ENCODE measurements at places on chromosomes 2 and 18.

DNA sequence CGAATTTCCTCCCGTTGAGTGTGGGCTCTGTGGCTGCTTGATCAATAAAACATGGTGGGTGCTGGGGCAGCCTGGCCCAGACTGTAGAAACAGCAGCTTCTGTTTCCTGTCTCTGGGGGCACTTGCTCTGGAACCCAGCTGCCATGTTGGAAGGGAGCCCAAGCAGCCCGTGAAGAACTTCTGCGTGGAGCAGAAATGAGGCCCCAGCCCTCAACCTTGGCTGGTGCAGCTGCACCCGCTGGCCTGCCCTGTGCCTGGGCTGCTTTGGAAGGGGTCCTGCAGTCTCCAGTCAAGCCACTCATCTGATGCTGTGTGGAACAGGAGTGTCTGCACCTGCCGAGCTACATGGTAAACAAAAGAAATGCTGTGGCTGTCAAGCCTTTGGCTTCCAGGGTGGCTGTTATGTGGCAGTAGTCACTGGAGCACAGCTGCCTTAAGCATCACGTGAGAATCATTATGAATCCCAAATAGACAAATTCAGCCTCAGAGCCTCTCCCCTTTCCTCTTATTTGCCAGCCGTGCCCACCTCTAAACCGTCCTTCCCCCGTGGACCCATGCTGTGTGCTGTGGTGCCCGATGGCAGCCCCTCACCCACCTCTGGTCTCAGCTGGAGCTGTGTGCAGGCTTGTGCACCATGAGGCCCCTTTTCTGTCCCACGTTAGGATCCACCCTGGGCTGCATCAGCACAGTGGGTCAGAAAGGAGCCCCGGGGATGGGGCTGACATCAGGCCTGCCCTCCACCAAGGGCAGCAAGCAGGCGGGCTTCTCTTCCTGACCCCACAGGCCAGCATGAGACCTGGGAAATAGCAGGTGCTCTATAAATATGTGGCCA, 134.0 kb upstream of the HDAC4 start:
- H3K27ac ChIP-seq, result no peak overlapping the region
- DNase-seq, result no peak
- H3K4me1 ChIP-seq, result no peaks in the 10 kb centered on the region
- no peaks in the 10 kb centered on the region for H3K27me3 ChIP-seq

DNA sequence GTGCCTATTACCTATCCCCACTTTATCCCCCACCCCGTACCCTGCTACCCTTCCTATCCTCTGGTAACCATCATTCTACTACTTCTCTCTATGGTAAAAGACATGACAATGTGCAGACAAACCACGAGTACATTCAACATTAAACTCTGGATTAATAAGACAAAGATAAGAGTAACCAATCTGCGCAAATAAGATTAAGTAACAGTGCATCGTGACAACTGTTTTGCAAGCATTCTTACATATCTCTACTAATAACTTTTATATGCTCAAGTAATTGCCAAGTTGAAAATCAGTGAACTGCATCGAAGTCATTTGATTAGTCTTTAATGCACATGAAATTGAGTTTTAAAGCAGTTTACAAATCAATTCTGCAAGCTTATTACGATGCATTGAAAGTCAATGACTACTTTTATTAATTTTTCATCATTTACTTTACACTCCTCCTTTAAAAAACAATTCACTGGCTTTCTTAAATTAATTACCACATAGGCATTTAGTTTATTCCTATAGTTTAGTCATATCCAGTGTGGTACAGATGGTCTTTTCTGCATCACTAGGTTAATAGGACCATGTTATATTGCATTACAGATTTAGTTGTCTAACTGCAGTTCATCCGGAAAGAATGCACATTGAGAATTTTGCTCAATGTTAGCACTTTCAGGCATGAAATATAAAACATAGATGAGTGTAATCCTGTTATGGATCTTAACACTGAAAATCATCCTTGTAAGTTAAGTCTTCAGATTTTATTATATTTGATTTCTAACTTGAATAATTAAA, 178.1 kb downstream of the GCA start:
- H3K27ac ChIP-seq, result no peak overlapping the region
- no peaks in the 10 kb centered on the region for H3K4me1 ChIP-seq
- H3K4me3 ChIP-seq, result no peak overlapping the region
- H3K27me3 ChIP-seq, result no peaks in the 10 kb centered on the region
- no peaks in the 10 kb centered on the region for H3K36me3 ChIP-seq

DNA sequence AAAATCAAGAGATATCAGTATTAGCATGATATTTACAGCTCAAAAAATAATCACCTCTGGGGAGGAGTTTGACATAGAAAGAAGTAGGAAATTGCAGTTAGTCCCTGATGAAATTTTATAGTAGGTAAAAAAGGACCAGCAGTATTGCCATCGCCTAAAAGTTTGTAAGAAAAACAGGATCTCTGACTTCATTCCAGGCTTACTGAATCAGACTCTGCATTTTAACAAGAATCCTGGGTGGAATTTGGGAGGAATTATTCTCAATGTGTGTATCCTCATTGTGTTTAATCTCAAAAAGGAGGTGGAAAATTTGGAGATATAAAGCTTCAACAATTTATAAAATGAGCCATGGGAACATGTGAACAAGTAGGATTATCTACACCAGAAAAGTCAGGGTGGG, 31.2 kb upstream of the STAT1 start:
- peaks cover 7% of the 10 kb centered on the region for H3K4me1 ChIP-seq
- H3K4me3 ChIP-seq, result no peak overlapping the region
- no peaks in the 10 kb centered on the region for H3K27me3 ChIP-seq
- H3K27ac ChIP-seq, result no peak overlapping the region
- H3K36me3 ChIP-seq, result no peaks in the 10 kb centered on the region

DNA sequence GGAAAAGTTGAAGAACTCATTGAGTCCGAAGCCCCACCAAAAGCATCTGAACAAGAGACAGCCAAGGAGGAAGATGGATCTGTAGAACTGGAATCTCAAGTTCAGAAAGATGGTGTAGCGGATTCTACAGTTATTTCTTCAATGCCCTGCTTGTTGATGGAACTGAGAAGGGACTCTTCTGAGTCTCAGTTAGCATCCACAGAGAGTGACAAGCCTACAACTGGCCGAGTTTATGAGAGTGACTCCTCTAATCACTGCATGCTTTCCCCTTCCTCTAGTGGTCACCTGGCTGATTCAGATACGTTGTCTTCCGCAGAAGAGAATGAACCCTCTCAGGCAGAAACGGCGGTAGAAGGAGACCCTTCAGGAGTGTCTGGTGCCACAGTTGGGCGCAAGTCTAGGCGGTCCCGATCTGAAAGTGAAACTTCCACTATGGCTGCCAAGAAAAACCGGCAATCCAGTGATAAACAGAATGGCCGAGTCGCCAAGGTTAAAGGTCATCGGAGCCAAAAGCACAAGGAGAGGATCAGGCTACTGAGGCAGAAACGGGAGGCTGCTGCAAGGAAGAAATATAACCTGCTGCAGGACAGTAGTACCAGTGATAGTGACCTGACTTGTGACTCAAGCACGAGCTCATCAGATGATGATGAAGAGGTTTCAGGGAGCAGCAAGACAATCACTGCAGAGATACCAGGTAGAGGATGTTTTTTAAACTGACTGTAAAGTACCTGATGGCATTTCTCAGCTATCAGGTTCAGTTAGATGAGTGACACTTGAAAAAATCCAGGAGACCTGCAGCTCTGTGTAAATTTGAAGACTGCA, 111.9 kb downstream of the HAUS1 start:
- no peaks in the 10 kb centered on the region for H3K4me1 ChIP-seq
- no peaks in the 10 kb centered on the region for H3K27me3 ChIP-seq
- H3K4me3 ChIP-seq, result peak overlapping the region; percentile 26
- H3K27ac ChIP-seq, result peak overlapping the region; percentile 9
- peaks cover 6% of the 10 kb centered on the region for H3K36me3 ChIP-seq

- no peaks in the 10 kb centered on the region for H3K4me1 ChIP-seq
- no peaks in the 10 kb centered on the region for H3K27me3 ChIP-seq
- DNase-seq, result no peak
- no peaks in the 10 kb centered on the region for H3K36me3 ChIP-seq
- no peak overlapping the region for H3K27ac ChIP-seq
- no peak overlapping the region for H3K4me3 ChIP-seq
Measured at GRCh38 chr2:86825693-86826381, 35.1 kb upstream of the CD8A start.

- H3K4me1 ChIP-seq, result no peaks in the 10 kb centered on the region
- H3K4me3 ChIP-seq, result no peak overlapping the region
- H3K36me3 ChIP-seq, result no peaks in the 10 kb centered on the region
- H3K27ac ChIP-seq, result no peak overlapping the region
Measured at GRCh38 chr2:95356821-95357700, 45.4 kb upstream of the FAHD2A start.

DNA sequence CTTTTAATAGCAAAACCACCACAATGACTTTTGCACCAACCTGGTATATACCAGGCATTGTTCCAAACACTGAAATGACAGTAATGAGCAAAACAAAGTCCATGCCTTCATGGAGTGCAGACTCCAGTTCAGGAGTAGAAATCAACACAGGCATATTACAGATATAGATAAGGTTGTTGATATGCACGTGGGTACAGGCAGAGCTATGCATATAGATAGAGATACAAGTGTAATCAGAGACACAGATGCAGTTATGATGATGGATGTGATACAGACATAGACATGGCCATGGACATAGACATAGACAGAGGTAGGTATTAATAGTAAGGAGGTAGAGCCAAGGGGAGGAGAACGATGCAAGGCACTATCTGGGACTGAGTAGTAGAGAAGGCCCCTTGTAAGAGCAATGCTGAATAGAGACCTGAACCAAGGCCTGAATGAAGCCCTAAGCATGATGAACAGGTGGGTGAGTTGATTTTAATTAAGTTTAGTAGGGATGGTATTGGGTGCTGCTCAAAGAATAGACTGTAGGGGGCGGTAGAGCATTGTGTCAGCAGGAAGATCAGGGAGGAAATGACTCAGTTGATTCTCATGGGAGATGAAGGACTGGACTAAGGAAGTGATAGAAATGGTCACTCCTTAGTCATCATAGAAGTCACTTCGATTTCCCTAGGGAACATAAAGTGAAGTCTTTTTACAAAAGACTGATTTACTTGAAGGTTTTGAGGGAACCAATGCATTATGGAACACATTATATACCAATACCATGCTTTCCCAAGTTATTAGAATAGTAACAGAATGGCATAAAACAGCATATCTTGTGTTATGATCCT, 39.4 kb downstream of the CMPK2 start:
- H3K36me3 ChIP-seq, result no peaks in the 10 kb centered on the region
- no peaks in the 10 kb centered on the region for H3K27me3 ChIP-seq
- no peak overlapping the region for H3K4me3 ChIP-seq

- H3K36me3 ChIP-seq, result peaks cover 2% of the 10 kb centered on the region
- no peaks in the 10 kb centered on the region for H3K27me3 ChIP-seq
- no peak for DNase-seq
Measured at GRCh38 chr2:135144343-135144742, 92.3 kb downstream of the RAB3GAP1 start.

DNA sequence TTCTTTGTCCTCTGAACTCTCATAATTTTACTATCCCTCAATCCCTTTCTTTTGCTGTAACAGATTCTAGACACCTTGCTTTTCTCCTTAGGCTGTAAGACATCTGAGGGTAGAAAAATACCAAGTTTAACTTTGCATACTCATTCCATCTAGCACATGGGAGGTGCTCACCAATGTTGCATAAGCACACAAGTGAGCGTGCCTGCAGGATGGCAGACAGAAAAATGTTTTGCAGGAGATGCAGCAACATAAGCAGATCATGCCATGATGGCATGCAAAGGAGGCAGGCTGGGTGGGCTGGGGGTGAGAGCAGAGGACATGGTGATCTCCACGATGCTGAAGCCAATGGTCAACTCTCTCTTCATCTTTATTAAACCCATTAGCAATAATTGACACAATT, 24.1 kb downstream of the CYRIA start:
- no peaks in the 10 kb centered on the region for H3K27me3 ChIP-seq
- H3K36me3 ChIP-seq, result no peaks in the 10 kb centered on the region
- no peak for DNase-seq
- H3K4me1 ChIP-seq, result peaks cover 8% of the 10 kb centered on the region
- H3K4me3 ChIP-seq, result no peak overlapping the region
- no peak overlapping the region for H3K27ac ChIP-seq

DNA sequence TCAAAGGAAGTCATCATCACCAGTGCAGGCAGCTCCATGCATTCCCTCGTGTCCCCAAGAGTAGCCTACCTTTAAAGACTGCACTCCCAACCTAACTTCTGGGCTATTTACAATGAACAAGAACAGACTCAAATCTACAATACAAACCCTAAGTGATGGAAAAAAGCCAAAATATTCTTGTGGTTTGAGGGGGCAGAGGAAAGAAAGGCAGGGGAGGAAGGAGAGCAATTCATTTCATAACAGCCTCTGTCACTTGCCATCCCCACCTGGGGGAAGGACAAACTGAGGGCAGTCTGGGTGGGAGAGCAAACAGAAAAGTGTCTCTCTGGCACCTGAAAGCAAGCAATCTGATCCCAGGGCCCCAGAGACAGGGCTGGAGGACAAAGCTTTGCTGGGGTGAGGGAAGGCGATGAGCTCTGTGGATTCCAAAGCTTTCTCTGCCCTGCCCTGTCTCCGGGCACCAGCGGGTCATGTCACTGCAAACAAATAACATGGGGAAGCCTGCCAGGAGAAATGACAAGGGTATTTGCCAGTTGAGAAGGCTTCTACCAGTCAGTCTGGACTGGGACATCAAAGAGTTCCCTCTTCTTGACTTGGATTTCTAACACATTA, 528.0 kb upstream of the TNP1 start:
- H3K36me3 ChIP-seq, result no peaks in the 10 kb centered on the region
- DNase-seq, result no peak
- no peak overlapping the region for H3K27ac ChIP-seq
- no peaks in the 10 kb centered on the region for H3K4me1 ChIP-seq
- H3K27me3 ChIP-seq, result no peaks in the 10 kb centered on the region

DNA sequence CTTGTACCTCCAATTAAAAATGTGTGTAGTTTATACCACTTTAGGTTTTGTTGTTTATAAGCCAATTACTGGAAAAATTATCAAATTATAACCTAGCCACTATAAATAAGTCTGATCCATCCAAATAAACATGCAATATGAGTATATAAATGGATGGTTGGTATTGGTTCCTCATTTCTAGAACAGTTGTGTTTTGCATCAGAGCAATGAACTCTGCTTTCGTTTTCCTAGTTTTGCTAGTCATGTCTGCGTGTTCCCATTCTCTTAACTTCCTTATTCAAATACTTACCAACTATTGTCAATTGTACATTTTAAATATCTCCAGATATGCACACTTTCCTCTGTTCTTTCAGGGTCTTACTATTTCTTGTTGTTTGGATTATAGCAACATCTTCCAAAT, 641.7 kb downstream of the NR4A2 start:
- no peak overlapping the region for H3K4me3 ChIP-seq
- no peaks in the 10 kb centered on the region for H3K27me3 ChIP-seq
- no peak overlapping the region for H3K27ac ChIP-seq
- no peak for DNase-seq
- no peaks in the 10 kb centered on the region for H3K4me1 ChIP-seq

DNA sequence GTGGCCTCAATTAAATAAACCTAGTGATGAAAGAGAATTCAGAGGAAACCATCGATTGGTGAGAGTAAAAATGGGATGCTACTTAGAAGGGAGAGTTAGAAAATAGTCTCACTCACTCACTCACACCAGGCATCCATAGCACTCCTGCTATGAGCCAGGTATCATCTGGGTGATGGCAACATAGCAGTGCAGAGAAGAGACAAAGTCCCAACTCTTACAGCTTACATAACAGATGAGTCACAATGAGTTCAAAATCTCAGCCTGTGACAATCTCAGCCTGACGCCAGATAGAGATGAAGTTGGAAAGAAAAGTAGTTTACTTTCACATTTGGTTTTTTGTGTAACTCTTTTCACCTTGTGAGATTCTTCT, 55.4 kb upstream of the THOC1 start:
- H3K36me3 ChIP-seq, result no peaks in the 10 kb centered on the region
- no peak for DNase-seq
- H3K27me3 ChIP-seq, result no peaks in the 10 kb centered on the region
- no peak overlapping the region for H3K27ac ChIP-seq

- DNase-seq, result peak; percentile 94
- H3K4me3 ChIP-seq, result no peak overlapping the region
- H3K36me3 ChIP-seq, result peaks cover 41% of the 10 kb centered on the region
- no peaks in the 10 kb centered on the region for H3K4me1 ChIP-seq
Measured at GRCh38 chr18:12327510-12328178, 19.6 kb downstream of the TUBB6 start.
